Right cardiac atrium (tissue), 5 donors: ENCODE measurements at places on chromosomes 1 and 21. TPM values are rescaled to one million over a fixed set of nuclear protein-coding genes. Genes with fewer than 3 reads are reported as not detected.

OR2L13 gene
- total RNA-seq = not detected

IFI16 gene
- total RNA-seq = 30.1 TPM

MROH7 gene
- total RNA-seq = 5.9 TPM

CHD5 gene
- 0.44 TPM for total RNA-seq

OR2L3 gene
- total RNA-seq = not detected

BOLA1 gene
- 23.8 TPM for total RNA-seq

DNA sequence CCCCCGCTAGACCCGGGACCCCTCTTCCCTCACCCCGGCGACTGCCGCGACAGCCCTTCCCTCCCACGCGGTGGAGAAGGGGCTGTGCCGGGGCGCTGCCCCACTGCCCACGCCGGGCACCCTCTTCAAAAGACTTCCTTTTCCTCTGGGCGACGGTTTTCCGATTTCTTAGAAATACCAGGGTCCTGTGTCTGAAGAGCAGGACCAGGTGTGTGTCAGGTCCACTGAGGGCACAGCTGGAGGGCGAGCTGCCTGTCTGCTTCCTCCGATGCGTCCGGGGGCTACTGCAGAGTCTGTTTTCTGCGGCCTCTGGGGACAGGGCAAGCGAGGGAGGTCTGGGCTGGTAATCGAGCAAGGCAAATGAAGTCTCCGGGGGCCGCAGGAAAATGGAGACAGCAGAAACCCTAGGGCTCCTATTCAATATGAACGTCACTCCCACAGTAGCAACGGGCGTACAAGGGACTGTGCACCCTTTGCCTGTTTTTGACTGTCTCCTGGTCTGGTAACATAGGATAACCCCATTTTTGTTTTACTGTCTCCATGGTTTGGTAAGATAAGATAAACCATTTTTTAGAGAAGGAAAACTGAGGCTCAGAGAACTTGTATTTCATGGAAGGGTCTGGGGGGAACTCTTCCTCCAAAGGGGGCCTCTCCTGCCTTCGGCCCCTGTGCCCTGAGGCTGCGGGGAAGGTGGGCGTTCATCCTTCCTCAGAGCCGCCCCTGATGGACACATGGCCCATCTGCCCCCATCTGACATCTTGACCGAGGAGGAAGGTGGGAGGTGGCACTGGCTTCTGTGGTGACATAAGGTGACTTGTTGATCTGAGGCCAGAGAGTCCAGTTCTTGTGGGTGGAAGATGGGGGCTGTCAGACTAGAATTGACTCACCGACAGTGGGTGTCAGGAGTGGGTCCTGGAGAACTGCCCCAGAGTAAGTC, 970 bp downstream of the TNFRSF1B start:
- no peak for DNase-seq

- no peak for DNase-seq
These were observed 251.5 kb downstream of the DYRK1A start for GRCh38 chr21:37618081-37618480.

- peak; percentile 96 for DNase-seq
These were observed 1.2 kb downstream of the MAP3K6 start for GRCh38 chr1:27365372-27366112.

DNA sequence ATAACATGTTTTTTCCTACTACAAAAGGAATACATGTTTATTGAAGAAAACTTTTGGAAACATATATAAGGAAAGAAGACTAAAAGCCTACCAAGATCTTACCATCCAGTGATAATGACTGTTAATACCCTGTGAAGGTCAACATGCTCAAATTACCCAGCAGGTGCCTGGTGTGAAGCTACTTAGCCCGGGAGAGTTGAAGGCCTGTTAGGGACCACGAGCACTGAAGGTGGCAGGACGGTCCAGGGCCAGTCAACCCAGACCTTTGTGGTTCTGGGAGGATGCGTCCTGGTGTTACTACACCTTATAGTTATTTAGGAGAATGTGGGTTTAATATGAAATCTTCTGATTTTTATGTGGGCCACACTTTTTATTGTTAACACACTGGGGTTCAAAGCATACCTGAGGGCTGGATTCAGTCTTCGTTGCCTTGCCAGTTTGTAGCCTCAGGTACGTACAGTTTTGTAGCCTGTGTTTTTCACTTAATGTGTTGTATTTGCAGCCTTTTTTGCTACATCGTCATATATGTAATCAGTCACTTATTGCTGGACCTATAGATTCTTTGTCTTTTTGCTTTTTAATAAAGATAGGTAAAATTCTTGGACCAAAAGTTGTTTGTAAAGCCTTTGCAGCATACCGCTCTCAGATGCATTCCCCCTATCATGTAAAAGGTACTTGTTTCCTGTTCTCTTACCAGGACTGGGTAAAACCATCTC, 9.8 kb downstream of the ITSN1 start:
- DNase-seq = no peak

DNA sequence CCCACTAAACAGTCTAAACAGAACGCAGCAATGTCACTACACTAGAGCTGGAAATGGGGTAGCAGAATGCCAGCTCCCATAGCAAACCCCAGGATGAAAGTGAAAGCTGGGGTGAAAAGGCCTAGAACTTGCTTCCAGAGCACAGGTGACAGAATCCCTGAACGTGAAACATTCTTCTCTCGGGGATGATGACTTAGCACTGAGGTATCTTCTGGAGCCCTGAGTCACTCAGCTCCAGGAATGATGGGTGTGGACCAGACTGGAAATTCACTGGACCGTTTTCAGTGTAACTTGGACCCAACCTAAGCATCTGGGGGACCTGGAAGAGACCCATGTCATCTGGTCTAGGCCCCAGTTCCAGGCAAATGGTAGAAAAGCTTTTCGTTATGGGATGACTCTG, 108.9 kb downstream of the CDC7 start:
- no peak for DNase-seq

DNA sequence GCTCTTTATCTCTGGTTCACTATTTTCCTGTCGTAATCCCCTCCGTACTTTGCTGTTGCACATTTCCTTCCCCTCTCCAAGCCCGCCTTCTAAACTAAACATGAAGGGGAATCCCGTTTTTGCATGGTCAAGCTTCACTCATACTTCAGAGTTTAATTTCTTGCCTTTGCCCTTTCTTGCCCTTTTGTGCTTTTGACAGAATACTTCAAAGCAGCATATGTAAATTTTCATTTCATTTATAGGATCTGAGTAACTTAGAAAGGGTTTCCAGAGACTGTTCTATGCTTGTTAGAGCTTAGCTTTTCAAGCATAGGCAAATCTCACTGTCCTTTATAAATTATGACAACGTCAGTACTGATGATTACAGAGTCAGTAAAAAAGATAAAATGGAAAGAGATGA, 27.7 kb downstream of the SPATA45 start:
- DNase-seq = no peak

GRCh38 chr1:96520579-96520947, 201.0 kb upstream of the PTBP2 start:
- peak; percentile 36 for DNase-seq

DNA sequence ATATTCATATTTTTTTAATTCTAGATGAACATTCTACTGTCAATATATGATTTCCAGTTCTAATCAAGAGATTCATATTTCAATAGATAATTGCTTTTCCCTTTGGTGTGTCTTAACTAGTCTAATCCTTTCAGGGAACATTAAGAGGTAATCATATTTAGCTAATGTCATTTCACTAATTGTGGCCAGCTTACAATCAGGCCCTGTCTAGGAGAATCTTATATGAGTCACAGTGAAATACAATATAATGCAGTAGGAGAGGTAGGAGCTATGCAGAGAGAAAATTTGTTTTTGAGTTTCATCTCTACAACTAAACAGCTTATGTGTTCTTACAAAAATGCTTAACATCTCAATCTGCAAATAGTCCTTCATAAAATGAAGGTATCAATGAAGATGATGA, 85.9 kb downstream of the DPYD start:
- DNase-seq = no peak

- no peak for DNase-seq
These were observed 412.2 kb downstream of the MATN1 start for GRCh38 chr1:30310966-30311742.

GRCh38 chr1:167748906-167749305, 27.1 kb downstream of the MPZL1 start:
- DNase-seq = no peak

GRCh38 chr1:155130272-155131006, 2.8 kb downstream of the EFNA1 start:
- no peak for DNase-seq

DNA sequence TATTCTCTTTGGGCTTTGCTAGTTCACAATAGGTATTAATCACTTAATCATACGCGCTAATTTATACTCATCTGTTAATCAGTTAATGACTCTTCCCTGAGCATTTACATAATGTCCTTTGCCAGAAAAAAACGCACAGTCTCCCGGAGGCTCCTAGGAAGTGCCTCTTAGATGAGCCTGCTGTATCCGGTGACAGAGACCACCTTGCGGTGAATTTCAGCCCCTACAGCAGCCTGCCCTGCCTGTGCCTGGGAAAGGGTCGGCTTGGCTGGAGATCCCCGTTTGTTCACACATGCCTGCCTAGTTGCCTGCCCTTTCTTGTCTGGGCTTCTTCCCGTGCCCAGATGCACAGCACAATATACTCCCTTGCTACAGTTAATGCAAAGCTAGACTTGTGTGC, 152.9 kb downstream of the ZBTB18 start:
- no peak for DNase-seq
